ENCODE measurements at places on chromosomes 1 and 21. TPM values are rescaled to one million over a fixed set of nuclear protein-coding genes. Genes with fewer than 3 reads are reported as not detected.

Gene SPEN
- total RNA-seq, result 70.3 TPM

Gene LAX1
- 0.43 TPM for total RNA-seq

Gene PATJ
- total RNA-seq, result 8.2 TPM

Gene CXADR
- total RNA-seq, result 17.7 TPM

Gene ORC1
- 50.4 TPM for total RNA-seq
